ENCODE measurements at places on chromosomes 3 and 15.

DNA sequence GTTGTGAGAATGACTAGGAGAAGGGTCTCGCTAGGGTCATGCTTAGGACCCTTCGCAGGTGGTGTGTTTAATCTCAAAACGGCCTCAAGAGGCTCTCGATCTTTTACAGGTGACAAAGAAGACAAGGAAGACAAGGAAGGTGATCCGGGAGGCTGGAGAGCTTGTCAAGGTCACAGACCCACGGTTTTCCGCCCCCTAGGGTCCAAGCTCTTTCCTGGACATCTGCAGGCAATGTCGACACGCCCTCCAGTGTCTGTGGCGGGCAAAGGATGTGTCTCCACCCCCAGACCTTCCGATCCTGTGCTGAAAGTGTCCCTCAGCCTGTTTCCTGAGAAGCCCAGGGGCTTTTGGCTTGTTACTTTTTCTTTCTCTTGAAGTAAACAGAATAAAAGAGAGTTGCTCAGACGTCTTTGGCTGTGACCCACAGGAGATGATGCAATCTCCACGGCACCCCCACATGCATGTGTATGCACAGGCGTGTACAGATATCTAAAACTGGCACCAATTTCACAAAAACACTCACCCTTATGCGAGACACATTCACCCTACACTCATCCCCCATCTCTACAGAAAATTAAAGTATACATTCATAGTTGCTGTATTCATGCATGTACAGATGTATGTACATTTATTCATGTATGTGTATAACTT, 108.8 kb downstream of the KLF13 start:
- DNase-seq, result peak; percentile 81

DNA sequence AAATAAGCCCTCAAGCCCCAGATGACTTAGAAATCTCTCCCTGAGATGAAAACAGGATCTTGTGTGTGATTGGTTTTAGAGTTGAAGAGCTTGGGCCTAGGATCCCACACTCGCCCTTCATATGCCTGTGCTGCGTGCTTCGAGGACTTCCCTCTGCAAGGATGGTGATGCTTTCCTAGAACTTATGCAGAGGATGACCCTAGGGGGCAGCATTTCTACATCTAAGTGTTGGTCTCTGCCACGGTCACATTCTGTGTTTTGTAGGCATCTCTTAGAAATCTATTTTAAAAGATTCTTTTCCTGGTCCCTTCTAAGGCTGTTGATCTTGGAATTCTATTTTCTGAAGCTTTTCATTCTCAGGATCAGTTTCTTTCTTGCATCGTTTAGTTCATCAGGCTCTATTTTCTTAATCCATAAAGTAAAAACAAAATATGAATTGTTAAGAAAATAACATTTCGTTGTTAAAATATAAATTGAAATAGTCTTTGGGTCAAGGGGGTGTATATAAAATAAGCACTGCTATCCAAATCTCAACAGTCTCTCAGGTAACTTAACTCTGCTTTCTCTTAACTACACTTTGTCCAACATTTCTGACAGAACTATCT, 45.7 kb downstream of the WDR76 start:
- peak; percentile 53 for DNase-seq

GRCh38 chr3:133381346-133382109, 18.3 kb upstream of the BFSP2 start:
- DNase-seq, result no peak

- DNase-seq, result no peak
Measured at GRCh38 chr3:5489536-5489935, 302.0 kb downstream of the EDEM1 start.

DNA sequence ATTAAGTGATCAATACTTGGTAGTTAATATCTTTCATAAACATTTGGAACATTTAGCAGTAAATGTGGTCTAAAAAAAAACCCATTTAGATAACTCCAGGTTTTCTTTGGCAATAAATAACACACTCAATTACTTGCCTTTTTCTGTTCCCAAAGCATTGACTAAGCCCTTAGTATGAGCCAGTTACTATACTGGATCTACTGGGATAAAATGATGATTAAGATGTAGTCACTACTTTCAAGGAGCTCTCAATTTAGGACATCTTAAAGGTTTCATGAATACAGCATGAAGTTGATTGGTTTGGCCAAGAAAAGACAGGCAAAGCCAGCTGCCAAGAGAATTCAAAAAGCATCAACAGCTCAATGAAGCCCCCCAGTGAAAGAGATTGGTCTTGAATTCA, 250.9 kb downstream of the EPHA3 start:
- no peak for DNase-seq

GRCh38 chr3:78049521-78049920, 1009.6 kb downstream of the ROBO2 start:
- DNase-seq, result no peak
